ENCODE measurements at places on chromosomes 13 and 19.

DNA sequence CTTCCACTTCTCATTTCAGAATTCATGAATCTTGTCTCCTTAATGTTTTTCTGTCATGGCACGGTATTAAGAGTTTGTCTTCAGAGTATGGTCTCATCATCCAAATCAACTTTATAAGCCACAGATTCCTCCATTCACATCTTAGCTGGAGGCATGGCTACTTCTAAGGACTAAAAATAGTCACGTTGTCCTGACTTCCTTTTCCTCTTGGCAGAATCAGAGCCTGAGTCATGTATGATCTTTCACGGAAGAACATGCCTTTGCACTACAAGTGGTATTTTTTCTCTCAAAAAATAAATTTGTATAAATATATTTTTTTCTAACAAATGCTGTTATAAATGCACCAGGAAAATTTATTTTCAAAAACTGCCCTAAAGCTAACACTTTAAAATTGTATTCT is 71.4 kb downstream of the ALOX5AP start:
- DNase-seq = no peak

DNA sequence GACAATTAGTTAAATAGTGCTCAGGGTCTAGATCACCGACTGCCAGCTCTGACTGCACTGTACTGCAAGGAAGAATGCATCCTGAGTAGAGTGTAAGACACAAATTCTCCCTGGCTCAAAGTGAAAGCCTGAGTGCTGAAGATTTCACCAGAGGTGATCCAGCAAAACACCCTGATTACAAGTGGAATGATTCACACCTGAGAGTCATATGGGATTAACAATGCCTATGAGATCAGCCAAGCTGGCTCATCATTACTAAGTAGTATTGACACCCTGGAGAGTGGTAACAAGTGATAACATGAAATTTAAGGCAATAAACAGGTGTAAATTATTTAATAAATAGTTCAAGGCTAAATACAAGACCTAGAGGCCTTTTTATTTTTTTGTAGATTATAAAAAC is 403.8 kb upstream of the PRR20A start:
- DNase-seq = no peak

DNA sequence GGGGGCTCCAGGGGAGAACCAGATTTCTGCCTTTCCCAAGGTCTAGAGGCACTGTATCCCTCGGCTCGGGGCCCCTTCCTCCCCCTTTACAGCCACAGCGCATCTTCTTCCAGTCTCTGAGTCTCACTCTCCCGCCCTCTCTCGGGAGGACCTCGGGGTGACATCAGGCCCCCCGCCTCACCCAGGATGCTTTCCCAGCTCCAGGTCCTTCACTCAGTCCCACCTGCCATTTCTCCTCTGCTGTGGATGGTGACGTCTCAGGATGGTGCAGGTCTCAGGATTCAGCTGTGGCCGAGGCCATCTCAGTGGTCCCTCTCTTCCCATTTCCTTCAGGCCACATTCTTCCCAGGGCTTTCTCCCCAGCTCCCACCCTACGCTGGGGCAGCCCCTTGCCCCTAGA is 13.6 kb upstream of the KDM4B start:
- DNase-seq = no peak

- no peak for DNase-seq
Measured at GRCh38 chr13:25860862-25861261, 191.0 kb downstream of the SHISA2 start.

DNA sequence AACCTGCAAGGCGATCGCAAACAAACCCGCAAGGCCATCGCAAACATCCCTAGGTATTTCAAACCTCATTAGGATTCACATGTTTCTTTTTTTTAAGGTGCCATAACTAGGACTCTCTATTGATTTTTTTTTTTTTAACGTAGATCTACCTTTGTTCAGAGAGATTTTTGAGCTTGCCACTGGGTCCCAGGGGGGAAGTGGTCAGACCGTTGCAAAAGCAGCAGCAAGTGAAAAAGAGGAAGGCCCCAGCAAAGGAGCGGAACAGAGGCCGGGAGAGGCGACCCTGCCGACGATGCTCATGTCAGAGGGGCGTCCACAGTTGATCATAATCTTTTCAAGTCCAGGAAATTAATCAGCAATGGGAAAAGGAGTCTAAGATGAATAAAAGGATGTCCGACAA is 32.7 kb upstream of the FLT1 start:
- no peak for DNase-seq

DNA sequence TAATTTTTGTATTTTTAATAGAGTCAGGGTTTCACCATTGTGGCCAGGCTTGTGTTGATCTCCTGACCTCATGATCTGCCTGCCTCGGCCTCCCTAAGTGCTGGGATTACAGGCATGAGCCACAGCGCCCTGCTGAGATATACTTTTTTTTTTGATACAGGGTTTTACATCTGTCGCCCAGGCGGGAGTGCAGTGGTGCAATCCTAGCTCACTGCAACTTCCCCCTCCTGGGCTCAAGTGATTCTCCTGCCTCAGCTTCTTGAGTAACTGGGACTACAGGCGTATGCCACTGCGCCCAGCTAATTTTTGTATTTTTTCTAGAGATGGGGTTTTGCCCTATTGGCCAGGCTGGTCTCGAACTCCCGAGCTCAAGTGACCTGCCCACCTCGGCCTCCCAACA is 2.0 kb downstream of the COLGALT1 start:
- no peak for DNase-seq

DNA sequence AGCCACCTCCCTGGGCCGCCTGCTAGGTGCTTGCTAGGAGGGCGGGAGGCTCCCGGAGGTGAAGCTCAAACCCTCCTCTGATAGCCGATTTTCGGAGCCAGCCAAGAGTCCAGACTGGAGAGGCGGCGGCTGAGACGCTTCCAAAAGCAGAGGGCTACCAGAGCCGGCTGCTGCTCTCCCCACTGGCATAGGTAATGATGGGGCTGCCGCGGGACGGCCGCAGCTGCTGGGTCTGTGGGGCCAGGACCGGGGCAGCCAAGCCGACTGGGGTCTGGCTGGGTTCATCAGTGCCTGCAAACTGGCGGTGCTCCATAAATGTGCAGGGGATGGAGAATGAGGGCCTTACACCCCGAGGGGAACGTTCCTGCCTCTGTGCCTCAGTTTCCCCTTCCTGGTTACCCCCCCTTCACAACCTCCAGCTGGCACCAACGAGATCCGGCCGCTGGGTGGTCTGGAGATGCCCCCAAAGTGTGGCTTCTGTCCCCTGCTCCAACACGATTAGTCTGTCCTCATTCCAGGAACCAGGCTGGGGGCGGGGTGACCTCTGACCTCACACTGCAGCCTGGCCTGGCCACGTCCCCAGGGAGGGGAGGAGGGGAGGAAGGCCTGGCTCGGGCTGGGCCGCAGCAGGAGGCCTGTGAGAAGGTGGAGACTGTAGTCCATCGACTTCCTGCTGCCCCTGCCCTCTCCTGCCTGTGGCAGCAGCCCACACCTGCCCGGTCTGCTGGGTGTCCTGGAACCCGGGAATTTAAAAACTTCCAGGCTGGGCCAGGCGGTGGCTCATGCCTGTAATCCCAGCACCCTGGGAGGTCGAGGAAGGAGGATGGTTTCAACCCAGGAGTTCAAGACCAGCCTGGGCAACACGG is 3.8 kb upstream of the WDR18 start:
- DNase-seq = peak; percentile 70

- no peak for DNase-seq
Measured at GRCh38 chr19:47473336-47473735, 1.6 kb upstream of the SLC8A2 start.

DNA sequence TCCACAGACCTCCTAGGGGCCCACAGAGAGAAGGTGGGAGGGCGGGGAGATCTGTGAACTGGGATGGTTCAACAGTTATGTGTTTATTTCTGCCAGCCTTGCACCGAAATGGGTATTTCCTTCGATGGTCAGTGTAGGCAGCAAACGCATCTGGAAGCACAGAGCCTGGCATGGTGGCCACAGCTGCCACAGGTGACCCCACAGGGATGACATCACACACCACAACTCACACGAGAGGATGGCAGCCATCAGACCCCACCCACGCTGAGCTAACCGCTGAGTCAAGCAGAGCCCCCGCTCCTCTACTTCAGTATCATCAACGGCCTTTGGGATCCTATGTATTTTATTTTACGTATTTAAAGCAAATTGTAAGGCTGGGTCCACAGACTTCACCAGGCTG is 37.4 kb downstream of the NAXD start:
- no peak for DNase-seq

GRCh38 chr13:30873499-30873898 is 32.6 kb upstream of the MEDAG start:
- no peak for DNase-seq

DNA sequence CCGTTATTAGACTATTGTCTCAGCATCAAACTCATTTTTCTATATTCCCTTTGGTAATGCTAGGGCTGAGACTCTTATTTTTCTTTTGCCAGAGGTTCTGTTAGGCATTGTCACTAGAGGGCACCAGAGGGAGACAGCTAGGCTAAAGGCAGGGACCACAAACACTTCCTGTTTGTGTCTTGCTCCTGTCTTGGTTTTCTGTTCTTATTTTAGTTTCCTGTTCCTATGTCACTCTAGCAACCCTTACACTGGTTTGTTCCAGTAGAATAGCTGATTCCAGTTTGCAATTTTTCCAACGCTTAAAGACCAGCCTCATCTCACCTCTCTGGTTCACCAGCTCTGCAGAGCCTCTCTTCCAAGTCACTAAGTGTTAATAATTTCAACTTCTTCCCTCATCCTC is 772.0 kb downstream of the DIAPH3 start:
- DNase-seq = peak; percentile 91

GRCh38 chr13:99419591-99420243 is 81.6 kb upstream of the TM9SF2 start:
- DNase-seq = no peak

DNA sequence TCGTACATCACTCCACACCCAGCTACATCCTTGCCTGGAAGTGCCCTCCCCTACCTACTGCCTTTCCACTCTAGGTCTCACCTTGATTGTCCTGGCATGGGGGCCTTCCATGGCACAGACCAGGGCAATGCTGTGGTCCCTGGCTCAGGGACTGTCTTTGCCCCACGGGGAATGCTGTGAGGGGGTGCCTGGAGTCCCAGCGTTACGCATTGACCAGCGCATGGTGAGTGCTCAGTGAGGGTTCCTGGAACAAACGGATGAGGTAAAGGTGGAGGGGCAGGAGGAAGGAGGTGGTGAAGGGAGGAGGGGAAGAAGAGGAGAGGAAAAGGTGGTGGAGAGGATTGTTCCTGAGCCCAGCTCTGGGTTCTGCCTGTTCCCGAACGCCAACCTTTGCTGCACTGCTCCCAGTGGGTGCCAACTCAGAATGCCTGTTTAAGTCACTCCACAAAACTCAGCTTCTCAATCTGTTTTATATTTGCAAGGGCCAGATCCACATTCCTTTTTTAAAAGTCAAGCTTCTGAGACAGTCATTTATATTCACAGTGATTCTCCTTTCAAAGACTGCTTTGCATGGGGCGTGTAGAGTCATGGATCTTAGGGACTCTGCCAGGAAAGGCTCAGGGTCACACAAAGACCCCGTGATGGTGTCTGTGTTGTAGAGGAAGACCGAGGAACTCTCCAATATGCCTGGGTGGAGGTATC is 40.8 kb downstream of the CHST8 start:
- no peak for DNase-seq

DNA sequence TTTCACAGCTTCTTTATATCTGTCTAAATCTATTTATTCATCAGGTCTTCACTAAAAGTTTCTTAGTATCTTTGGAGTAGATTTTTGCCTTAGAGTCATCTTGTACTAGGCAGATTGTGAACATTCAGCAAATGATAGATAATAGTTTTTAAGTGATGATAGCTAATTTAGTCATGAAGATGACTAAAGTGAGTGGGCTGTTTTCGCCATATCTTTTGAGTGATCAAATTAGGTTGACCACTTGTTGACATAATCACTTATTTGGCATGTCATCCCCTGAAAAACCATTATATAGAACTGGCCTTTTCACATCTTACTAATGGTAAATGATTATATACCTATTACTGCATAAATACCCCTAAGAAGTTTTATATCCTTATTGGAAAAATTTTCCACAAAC is 999.2 kb downstream of the PCDH17 start:
- no peak for DNase-seq

GRCh38 chr13:26526702-26527216 is 30.7 kb upstream of the WASF3 start:
- DNase-seq = no peak

- no peak for DNase-seq
Measured at GRCh38 chr19:49554701-49555181, 25.6 kb downstream of the NOSIP start.

- no peak for DNase-seq
Measured at GRCh38 chr13:22372261-22372660, 701.4 kb downstream of the FGF9 start.

DNA sequence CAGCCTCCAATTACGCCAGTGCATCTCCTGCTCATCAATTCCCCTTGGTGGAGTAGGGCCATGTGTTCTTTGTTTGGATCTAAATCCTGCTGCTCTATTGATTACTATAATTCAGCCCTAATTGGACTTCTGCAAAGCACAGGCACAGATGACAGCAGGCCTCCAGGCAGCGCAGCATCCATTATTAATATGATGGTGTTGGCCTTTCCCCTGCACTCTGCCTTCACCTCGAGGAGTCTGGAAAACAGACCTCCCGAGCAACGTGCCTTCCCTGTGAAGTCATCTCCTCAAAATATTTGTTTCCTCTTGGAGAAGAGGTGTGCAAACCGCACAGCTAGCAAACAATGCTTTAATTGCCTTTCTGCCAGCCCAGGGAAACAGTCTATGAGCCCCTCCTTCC is 92.5 kb downstream of the UQCRFS1 start:
- peak; percentile 91 for DNase-seq

- peak; percentile 25 for DNase-seq
Measured at GRCh38 chr13:37306778-37307544, 201.5 kb upstream of the CSNK1A1L start.

- DNase-seq = no peak
Measured at GRCh38 chr13:109191413-109191812, 562.0 kb downstream of the MYO16 start.

GRCh38 chr13:78649997-78650716 is 8.8 kb downstream of the OBI1 start:
- DNase-seq = peak; percentile 48

GRCh38 chr19:48121909-48122371 is 11.3 kb upstream of the PLA2G4C start:
- DNase-seq = no peak

GRCh38 chr13:70353096-70353495 is 244.8 kb upstream of the KLHL1 start:
- DNase-seq = no peak

DNA sequence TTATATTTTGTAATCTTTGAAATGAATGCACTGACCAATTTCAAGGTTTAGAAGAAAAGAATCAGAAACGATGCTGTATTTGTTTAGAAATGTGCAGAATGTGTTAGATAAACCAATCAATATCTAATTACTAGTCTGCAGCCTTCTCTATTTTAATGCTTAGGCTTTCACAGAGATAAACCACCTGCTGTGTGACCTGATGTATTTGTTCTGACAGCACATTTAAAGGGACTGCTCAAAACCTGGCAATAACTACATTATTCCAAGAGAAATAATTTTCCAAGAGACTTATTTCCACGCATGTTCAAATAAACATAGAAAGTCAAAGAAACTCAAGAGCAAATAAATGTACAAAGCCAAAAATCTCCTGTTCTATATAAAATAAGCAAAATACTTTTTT is 641.6 kb upstream of the PCDH20 start:
- peak; percentile 94 for DNase-seq

Measured in eye (tissue), 1 donor.